ENCODE measurements at places on chromosomes 2 and 18.

GRCh38 chr18:12751891-12752290, 49.0 kb downstream of the PSMG2 start:
- no peak overlapping the region for H3K27ac ChIP-seq
- H3K27me3 ChIP-seq: no peaks in the 10 kb centered on the region
- no peaks in the 10 kb centered on the region for H3K36me3 ChIP-seq
- H3K4me3 ChIP-seq: no peak overlapping the region
- H3K4me1 ChIP-seq: no peaks in the 10 kb centered on the region
- no peak for DNase-seq

GRCh38 chr2:40030456-40030975, 251.5 kb upstream of the THUMPD2 start:
- H3K27ac ChIP-seq: no peak overlapping the region
- no peaks in the 10 kb centered on the region for H3K4me1 ChIP-seq
- no peak overlapping the region for H3K4me3 ChIP-seq
- DNase-seq: no peak
- no peaks in the 10 kb centered on the region for H3K36me3 ChIP-seq

GRCh38 chr18:75393721-75394120, 33.8 kb downstream of the SMIM21 start:
- no peak overlapping the region for H3K27ac ChIP-seq
- no peaks in the 10 kb centered on the region for H3K4me1 ChIP-seq
- DNase-seq: no peak
- no peaks in the 10 kb centered on the region for H3K27me3 ChIP-seq

- DNase-seq: no peak
- H3K36me3 ChIP-seq: no peaks in the 10 kb centered on the region
- no peaks in the 10 kb centered on the region for H3K4me1 ChIP-seq
- H3K27ac ChIP-seq: no peak overlapping the region
- H3K4me3 ChIP-seq: no peak overlapping the region
Observed at GRCh38 chr2:42545023-42545721, 23.3 kb upstream of the MTA3 start.

DNA sequence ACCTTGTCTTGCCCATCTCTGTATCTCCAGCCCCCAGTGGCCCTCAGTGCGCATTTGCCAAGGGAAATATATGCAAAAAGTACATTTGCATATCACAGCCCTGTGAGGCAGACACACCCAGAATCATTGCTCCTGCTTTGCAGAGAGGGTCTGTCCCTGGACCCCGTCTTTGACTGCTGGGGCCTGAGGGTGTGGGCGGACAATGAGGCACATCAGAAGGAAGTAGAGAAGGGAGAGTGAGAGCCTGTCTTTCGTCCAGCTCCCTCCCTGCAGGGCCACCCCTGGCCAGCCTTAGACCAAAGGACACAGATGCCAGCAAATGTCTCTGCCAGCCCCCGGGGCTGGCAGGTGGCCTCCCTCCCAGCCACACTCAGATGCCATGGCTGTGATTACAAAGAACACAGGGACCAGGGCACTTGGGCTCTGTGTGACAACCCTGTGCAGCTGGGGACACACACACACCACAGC, 516.2 kb upstream of the MYT1L start:
- H3K4me3 ChIP-seq: no peak overlapping the region
- no peaks in the 10 kb centered on the region for H3K27me3 ChIP-seq
- no peaks in the 10 kb centered on the region for H3K36me3 ChIP-seq
- peaks cover 6% of the 10 kb centered on the region for H3K4me1 ChIP-seq
- DNase-seq: peak; percentile 63
- H3K27ac ChIP-seq: peak overlapping the region; percentile 85

- H3K36me3 ChIP-seq: no peaks in the 10 kb centered on the region
- no peak overlapping the region for H3K4me3 ChIP-seq
- no peak for DNase-seq
- no peaks in the 10 kb centered on the region for H3K4me1 ChIP-seq
Observed at GRCh38 chr2:159913900-159914299, 115.9 kb upstream of the CD302 start.

DNA sequence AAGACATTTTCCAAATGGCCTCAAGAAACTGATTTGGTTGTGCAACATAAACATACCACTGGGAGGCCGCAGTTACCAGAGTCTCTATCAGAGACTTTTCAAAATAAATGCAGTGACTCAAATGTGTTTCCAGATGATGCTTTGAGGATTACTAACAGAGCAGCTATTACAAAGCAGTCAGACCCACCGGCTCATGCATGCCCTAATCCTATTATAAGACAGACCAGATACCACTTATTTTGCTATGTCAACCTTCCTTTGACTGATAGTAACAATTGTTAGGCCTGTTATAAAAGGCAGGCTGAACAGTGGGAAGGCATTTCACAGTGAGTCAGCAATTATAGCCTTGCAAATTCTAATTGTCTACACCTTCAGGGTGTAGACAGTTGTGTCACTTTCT, 217.7 kb downstream of the LRRTM1 start:
- no peaks in the 10 kb centered on the region for H3K4me1 ChIP-seq
- DNase-seq: no peak
- no peak overlapping the region for H3K27ac ChIP-seq
- no peak overlapping the region for H3K4me3 ChIP-seq

- H3K27ac ChIP-seq: no peak overlapping the region
- H3K4me3 ChIP-seq: no peak overlapping the region
- H3K27me3 ChIP-seq: peaks cover 37% of the 10 kb centered on the region
- DNase-seq: no peak
- no peaks in the 10 kb centered on the region for H3K36me3 ChIP-seq
Observed at GRCh38 chr2:169366066-169366465, 3.7 kb upstream of the LRP2 start.

DNA sequence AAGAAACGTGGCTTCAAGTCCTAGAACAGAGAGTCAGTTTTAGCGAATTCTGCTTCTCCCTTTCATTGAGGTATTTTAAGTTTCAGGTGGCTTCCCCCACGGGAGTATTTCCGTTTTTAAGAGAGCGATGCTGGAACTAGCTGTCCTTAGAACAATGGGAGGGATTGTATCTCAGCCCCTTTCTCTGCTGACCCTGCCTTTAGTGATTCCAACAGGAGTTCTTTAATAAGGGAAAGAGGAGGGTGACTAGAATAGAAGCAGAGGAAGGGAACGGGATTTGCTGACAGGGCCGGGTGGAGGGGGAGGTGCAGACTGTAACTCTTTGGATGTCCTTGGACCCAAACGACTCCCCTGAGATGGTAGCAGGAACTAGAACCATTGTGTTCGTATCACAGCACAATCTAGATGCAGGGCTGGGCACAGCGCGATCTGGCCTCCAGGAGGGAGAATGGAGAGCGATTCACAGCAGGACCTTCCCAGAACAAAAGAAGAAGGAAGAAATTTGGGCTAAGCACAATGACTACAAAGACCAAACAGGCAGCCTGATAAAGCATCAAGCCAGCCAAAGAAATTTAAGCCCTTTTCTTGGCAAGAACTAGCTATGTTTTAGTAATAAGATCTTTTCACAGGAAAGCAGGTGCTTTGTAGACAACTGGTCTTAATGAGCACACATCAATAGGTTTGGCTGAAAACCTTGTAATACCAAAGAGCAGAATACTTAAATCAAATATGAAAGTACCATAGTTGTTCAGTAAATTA, 15.8 kb upstream of the RTTN start:
- H3K4me3 ChIP-seq: peak overlapping the region; percentile 54
- H3K27ac ChIP-seq: peak overlapping the region; percentile 15
- no peaks in the 10 kb centered on the region for H3K27me3 ChIP-seq
- peaks cover 16% of the 10 kb centered on the region for H3K4me1 ChIP-seq
- no peak for DNase-seq

- H3K27me3 ChIP-seq: no peaks in the 10 kb centered on the region
- no peaks in the 10 kb centered on the region for H3K36me3 ChIP-seq
- H3K27ac ChIP-seq: no peak overlapping the region
- H3K4me3 ChIP-seq: no peak overlapping the region
- no peak for DNase-seq
- H3K4me1 ChIP-seq: no peaks in the 10 kb centered on the region
Observed at GRCh38 chr18:9719421-9719981, 11.4 kb downstream of the RAB31 start.

DNA sequence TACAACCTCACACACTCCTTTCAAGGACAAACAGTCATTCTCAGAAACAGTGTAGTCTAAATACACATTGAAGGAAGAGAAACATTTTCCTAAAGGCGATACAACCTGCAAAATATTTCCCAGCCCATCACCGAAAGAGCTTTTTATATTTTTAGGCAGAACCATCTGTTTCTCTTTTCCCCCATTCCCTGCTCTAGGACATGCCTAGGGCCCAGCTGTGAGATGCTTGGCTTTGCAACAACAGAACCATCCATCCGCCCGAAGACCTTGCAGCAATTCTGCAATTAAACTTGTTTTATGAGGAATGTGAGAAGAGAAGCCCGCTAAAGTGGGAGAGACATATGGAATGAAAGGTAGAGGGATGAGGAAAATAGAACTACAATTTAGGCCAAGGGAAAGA, 105.6 kb upstream of the RFX8 start:
- no peak for DNase-seq
- no peak overlapping the region for H3K27ac ChIP-seq
- H3K27me3 ChIP-seq: peaks cover 2% of the 10 kb centered on the region
- no peak overlapping the region for H3K4me3 ChIP-seq

GRCh38 chr18:36372903-36373311, 75.4 kb downstream of the FHOD3 start:
- peaks cover 9% of the 10 kb centered on the region for H3K4me1 ChIP-seq
- no peaks in the 10 kb centered on the region for H3K27me3 ChIP-seq
- H3K4me3 ChIP-seq: no peak overlapping the region
- H3K36me3 ChIP-seq: no peaks in the 10 kb centered on the region
- DNase-seq: no peak
- no peak overlapping the region for H3K27ac ChIP-seq

DNA sequence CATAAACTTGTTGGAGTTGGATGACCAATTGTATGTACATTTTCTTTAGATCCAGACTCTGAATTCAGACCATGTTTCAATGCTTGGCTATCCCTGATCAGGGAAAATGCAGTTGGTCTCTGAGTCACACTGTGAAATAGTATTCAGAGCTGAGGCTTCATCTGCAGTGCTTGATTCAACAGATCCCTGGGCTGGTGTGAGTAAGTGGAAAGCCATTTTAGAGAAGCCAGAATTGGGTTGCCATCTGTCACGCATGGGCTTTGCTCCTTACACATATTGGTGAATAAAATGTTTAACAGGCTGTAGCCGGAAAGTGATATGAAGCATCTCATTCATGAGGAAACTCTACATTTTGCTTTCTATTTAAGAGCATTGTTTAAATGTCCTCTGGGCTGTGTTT, 50.0 kb upstream of the ACYP2 start:
- no peak for DNase-seq
- H3K27me3 ChIP-seq: no peaks in the 10 kb centered on the region
- no peak overlapping the region for H3K4me3 ChIP-seq
- H3K27ac ChIP-seq: no peak overlapping the region
- no peaks in the 10 kb centered on the region for H3K4me1 ChIP-seq

DNA sequence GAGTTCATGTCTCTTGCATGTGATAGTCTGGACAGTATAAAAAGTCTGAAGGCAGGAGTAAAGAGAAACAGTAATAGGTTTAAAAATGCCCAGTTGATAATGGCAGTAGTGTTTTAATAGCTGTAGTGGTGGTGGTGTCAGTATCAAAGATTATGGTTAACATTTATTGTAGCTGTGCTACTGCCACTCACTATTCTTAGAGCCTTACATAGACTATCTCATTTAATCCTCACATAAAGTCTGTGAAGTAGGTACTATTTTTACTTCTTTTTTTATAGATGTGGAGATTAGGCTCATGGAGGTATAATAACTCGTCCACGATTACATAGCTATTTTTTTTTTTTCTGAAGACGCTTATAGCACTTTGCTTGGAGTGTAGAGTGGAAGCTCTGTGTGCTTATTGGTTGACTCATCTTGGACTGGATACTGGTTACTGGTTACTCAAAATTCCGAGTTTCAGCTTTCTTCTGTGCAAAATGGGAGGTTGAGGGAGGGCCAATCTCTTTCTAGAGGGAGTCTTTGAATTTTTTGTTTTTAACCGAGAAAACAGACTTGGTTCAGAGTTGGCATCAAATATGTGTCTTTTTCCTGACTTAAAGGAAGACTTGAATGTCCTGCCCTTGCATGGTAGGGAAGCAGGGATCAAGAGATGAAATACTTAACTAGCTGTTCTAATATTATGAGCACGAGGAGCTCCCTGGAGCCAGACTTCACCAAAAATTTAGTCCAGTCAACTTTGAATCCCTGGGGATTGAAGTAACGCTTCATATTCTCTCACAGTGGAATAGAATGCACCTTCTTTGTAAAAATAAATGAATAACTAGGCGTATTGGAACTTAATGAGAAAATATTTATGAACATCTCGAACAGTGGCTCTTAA, 27.1 kb downstream of the CERS6 start:
- H3K27me3 ChIP-seq: no peaks in the 10 kb centered on the region
- no peak for DNase-seq
- no peaks in the 10 kb centered on the region for H3K36me3 ChIP-seq
- H3K4me1 ChIP-seq: peaks cover 15% of the 10 kb centered on the region
- H3K4me3 ChIP-seq: no peak overlapping the region
- H3K27ac ChIP-seq: no peak overlapping the region

Data from psoas muscle (tissue), 8 donors.